ENCODE measurements at places on chromosomes 7 and 10. TPM values are rescaled to one million over a fixed set of nuclear protein-coding genes. Genes with fewer than 3 reads are reported as not detected.

Gene SLF2
- total RNA-seq: 53.0 TPM

Gene FAM25C
- total RNA-seq: not detected

Gene GATA3
- total RNA-seq: 61.5 TPM

Gene MMRN2
- total RNA-seq: not detected

Gene CFAP69
- 0.42 TPM for total RNA-seq

Gene NIPSNAP2
- 29.0 TPM for total RNA-seq

Gene DYDC2
- total RNA-seq: not detected

Gene OPALIN
- not detected for total RNA-seq

Gene WBP1L
- total RNA-seq: 24.6 TPM

Gene RBP3
- total RNA-seq: not detected

Gene SLC26A4
- 15.4 TPM for total RNA-seq

Gene GPR85
- not detected for total RNA-seq

Gene GNA12
- 18.6 TPM for total RNA-seq

Gene MBL2
- total RNA-seq: not detected

Gene NPSR1
- not detected for total RNA-seq

Gene MAGI2
- 0.09 TPM for total RNA-seq

Gene OR2A12
- not detected for total RNA-seq

Gene SPDYE11
- total RNA-seq: not detected

Gene PNLIP
- total RNA-seq: not detected
